ENCODE measurements at places on chromosomes 16 and 17. TPM values are rescaled to one million over a fixed set of nuclear protein-coding genes. Genes with fewer than 3 reads are reported as not detected.

Gene GPRC5C
- 22.4 TPM for total RNA-seq

Gene ST6GALNAC2
- total RNA-seq, result not detected

Gene TEX14
- total RNA-seq, result 0.78 TPM

Gene TEKT1
- not detected for total RNA-seq

Gene SLC6A2
- 0.27 TPM for total RNA-seq

DNA sequence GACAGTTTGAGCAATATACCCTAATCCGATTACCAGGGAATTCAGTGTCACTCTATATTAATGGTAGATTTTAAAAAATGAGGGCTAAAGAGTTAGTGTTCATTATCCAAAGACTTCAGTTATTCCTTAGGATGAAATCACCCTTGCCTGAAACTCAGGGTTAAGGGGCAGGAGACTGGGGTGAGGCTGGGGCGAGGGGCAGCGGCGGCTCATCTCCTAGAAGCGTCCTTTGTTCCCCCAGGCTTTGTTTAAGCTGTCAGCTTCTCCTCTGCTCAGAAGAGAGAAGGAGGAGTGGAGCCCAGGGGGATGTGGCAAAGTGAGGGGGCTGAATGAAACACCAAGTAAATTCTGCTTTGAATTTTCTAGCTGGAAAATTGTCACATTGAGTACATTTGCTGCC lies 117.7 kb upstream of the ELAC2 start:
- no peak for DNase-seq

DNA sequence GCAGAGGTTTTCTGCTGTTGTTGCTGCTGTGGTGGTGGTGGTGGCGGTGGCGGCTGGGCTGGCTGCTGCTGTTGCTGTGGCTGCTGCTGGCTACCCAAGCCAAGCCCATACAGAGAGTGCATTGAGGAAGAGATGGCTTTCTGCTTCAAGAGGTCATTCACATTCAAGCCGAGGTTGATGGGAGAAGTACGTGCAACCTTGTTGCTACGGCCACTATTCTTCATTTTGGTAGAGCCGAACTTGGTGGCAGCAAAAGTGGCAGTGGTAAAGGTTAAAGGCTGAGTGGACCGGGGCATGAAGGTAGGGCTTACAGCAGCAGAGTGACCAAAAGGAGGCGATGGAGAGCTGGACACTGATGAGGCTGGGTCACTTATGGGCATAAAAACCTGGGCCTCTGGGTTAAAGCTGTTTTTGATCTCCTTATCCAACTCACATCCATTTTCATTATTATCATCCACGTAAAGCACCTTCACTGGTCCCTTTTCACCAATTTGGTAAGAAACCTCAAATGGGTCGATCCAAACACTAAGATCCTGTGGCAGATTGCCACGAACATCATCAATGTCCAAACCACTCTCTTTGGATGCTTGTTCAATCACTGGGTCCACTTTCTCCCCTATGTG lies 2.8 kb downstream of the TOB1 start:
- DNase-seq, result peak; percentile 79

- DNase-seq, result peak; percentile 47
These were observed 137.1 kb upstream of the AXIN2 start for GRCh38 chr17:65698381-65699061.

DNA sequence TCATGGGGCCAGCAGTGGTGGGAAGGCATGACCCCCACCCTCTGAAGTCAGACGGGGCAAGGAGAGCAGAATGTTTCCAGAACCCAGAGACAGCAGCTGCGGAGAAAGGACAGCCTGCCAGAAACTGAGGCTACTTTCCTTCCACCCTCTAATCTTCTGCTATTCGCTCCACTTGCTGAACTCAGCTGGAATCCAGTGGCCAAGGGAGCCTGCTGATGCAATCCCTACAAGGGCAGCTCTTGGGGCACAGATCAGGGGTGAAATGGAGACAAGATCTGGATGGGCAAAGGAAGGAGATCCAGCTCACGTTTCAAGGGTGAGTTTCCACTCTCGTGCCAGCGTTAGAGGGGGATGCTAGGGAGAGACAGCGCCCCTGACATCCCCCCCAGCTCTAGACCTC lies 479.1 kb downstream of the SLC39A11 start:
- no peak for DNase-seq

GRCh38 chr17:36463916-36464764 lies 22.3 kb upstream of the ZNHIT3 start:
- peak; percentile 97 for DNase-seq

GRCh38 chr17:47188271-47188875 lies 722 bp downstream of the CDC27 start:
- peak; percentile 16 for DNase-seq

- no peak for DNase-seq
These were observed 9.2 kb downstream of the CHD3 start for GRCh38 chr17:7897773-7898172.

- no peak for DNase-seq
These were observed 19.4 kb downstream of the SLC47A1 start for GRCh38 chr17:19553036-19553435.

- no peak for DNase-seq
These were observed 39.6 kb downstream of the GPRC5B start for GRCh38 chr16:19844945-19845641.

DNA sequence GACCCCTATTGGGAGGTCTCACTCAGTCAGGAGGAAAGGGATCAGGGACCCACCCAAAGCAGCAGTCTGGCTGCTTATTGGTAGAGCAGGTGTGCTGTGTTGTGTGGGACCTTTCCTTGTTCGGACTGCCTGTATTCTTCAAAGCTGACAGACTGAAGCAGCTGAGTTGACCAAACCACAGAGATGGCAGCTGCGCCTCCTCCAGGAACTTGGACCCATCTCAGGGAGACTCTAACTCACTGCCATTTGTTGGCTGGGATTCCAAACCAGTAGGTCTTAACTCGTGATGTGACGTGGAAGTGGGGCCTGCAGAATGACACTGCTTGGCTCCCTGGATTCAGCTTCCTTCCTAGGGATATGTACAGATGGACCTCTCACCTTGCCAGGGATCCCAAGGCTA lies 9.6 kb upstream of the UQCRC2 start:
- DNase-seq, result no peak

DNA sequence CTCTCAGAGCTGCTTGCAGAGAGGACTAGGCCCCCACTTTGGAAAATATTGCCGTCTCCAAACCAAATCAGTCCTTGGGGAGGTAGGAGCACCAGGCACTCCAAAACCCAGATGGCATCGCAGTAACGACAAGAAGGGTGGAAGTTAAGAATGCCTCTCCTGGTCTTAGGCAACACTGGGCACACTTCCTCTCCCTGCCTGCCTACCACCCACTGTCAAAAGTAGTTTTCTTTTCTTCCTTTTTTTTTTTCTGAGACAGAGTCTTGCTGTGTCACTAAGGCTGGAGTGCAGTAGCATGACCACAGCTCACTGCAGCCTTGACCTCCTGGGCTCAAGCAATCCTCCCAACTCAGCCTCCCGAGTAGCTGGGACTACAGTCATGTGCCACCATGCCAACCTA lies 47.2 kb downstream of the SRL start:
- DNase-seq, result no peak

DNA sequence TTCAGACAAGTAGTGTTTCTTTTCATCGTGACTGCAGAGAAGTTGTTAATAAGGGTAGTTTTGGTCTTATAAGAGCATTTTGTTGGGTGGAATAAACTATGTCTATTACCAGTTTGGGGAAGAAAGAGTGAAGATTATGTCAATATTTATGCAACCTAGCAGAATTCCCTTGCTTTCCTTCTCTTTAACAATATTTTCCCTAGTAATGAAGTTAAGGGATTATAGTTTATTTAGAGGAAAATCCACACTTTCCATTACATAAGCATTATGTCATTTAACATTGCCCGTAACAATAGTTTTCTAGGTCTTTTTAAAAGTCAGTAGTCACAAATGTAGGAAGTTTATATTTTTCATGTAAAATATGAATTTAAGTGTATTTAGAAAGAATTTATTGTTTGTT lies 2.5 kb upstream of the MAF start:
- no peak for DNase-seq

DNA sequence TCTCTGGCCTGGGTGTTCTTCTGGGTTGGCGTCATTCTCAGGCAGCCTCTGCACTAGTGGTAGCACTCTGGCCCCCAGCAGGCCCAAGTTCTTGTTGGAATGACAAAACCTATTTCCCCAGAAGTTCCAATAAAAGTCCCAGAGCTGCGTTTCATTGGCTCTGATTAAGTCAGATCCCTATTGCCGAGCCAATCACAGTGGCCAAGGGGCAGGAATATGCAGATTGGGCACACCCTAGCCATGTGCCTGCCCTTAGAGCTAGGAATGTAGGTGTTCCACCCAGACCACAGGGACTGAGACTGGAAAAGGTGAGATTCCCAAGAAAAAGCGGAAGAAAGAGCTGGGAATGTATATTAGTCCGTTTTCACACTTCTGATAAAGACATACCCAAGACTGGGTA lies 44.9 kb upstream of the POLR3E start:
- DNase-seq, result peak; percentile 50
